Spinal cord (tissue), 10 donors: ENCODE measurements at places on chromosomes 7 and 10. TPM values are rescaled to one million over a fixed set of nuclear protein-coding genes. Genes with fewer than 3 reads are reported as not detected.

LEP gene
- total RNA-seq: 0.10 TPM

SPDYE6 gene
- not detected for total RNA-seq

TRIM4 gene
- total RNA-seq: 32.5 TPM

ACTL6B gene
- 35.2 TPM for total RNA-seq

TMEM176B gene
- total RNA-seq: 50.6 TPM
